ENCODE measurements at places on chromosomes 6 and 20. TPM values are rescaled to one million over a fixed set of nuclear protein-coding genes. Genes with fewer than 3 reads are reported as not detected.

The SDC4 gene
- 136 TPM for total RNA-seq

The RNF114 gene
- 67.6 TPM for total RNA-seq

The EYS gene
- not detected for total RNA-seq

GRCh38 chr6:103027271-103027931, 1633.9 kb downstream of the GRIK2 start:
- no peak for DNase-seq

DNA sequence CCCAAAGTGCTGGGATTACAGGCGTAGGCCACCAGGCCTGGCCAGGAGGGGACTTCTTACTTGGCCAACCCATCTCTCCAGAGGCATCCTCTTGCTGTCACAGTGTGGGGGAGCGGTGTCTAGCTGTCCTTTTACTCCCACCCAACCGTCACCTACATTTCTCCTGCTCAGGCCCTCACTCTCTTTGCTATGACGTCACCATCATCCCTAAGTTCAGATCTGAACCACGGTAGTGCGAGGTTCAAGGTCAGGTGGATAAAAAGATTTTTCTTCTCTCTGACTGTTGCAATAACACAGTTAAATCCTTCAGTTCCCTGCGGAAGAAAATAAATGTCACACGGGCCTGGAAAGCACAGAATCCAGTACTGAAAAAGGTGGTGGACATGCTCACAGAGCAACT, 7.3 kb upstream of the RAET1L start:
- DNase-seq, result no peak

- no peak for DNase-seq
These were observed 121.6 kb downstream of the ISM1 start for GRCh38 chr20:13342469-13343242.

- peak; percentile 69 for DNase-seq
These were observed 95.5 kb downstream of the EYA2 start for GRCh38 chr20:46990017-46990595.

DNA sequence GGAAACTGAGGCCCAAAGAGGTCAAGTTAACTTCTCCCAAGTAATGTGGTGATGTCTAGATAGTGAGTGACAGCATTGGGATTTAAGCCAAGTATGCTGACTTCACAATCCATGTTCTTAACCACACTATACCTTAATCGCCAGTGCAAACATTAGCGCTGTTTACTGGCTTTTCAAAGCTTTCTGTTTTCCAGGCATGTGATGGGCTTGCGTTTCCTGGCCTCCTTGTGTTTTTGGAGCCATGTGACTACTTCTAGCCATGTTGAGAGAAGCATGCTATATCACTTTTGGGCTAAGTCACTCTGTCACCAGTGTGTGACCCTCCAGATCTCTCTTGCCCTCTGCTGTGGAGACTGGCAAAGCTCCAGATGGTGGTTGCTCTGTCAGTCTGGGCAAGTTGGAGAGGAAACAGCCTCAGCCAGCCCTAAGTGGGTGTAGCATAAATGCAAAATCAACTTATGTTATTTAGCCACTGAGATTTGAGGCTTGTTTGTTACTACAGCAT, 76.9 kb downstream of the ANKRD6 start:
- DNase-seq, result no peak

GRCh38 chr20:33568378-33568777, 78.5 kb downstream of the CBFA2T2 start:
- DNase-seq, result no peak

Measured in activated T-helper 2 cell treated with anti-CD3 and anti-CD28 coated beads, Interferon-gamma antibody, Interleukin-2, Interleukin-4, amounts not matched to agents 10 μg/mL and 5 μg/mL and 100 μg/mL, durations not matched to agents 14 hours and 24 hours and 36 hours (primary cell).